ENCODE measurements at places on chromosomes 2 and 18. TPM values are rescaled to one million over a fixed set of nuclear protein-coding genes. Genes with fewer than 3 reads are reported as not detected.

The BCL11A gene
- total RNA-seq = 0.17 TPM

The GAL3ST2 gene
- total RNA-seq = 0.25 TPM

The TANC1 gene
- total RNA-seq = 8.7 TPM

The CCBE1 gene
- total RNA-seq = 9.7 TPM

The IL1RL2 gene
- total RNA-seq = not detected

The XDH gene
- 1.4 TPM for total RNA-seq

The RGPD4 gene
- 0.06 TPM for total RNA-seq

The AOX1 gene
- 5.7 TPM for total RNA-seq

The CREG2 gene
- 8.8 TPM for total RNA-seq

The NAB1 gene
- 26.2 TPM for total RNA-seq

Measured in A549 treated with Hydrocortisone at 1 μM for 4 hours (cell line).